ENCODE measurements at places on chromosomes 11 and 22.

DNA sequence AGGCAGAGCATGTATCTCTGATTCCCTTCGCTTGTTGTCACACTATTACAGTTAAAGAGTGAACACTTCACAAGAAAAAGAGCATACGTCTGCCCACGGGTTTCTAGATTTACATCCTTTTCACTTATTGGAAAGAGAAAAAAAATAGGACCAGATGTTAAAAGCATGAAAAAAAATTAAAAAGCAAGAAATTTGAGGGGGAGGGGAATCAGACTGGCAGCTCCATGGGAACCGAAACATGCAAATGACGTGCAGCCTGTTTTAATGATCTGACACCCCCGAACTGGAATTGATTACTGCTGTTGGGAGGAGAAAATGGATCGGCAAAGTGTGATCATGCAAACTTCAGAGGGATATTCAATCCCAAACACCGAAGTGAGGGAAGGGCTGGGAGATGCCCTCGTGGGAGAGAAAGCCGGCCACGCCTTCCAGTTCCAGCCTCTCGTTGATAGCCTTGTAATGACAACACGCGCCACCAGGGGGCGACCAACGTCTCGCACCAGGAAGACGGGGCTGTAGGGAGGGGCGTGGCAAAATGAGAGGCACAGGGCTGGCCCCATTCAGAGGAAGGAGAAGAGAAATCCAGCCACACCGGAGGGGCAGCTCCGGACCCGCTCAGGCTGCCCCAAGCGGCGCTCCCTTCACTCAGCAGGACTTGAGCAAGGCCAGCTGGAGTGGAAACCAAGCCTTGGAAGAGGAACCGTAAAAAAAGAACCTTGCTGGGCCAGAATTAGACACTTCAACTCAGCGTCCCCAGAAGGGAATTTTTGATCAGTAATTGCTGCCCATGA, 53.8 kb upstream of the SYT13 start:
- peak; percentile 89 for DNase-seq

- no peak for DNase-seq
Observed at GRCh38 chr22:26489447-26490036, 5.9 kb downstream of the SRRD start.

DNA sequence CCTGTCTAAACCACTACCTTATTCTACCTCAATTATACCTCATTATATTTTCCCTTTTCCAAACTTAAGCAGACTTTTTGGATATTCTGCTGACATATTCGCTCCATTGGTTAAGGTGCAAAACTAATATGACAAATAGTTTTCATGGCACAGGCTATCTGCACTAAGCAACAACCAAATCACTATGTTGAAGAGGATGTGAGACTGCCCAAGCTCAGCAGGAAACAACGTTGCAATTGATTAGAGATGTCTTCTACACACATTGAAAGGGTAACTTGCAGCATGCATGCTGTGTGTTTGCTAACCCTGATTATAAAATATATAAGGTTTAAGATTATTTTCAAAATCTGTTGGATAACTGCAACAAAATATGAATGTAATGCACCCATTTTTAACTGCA, 61.6 kb downstream of the STK33 start:
- DNase-seq: no peak

DNA sequence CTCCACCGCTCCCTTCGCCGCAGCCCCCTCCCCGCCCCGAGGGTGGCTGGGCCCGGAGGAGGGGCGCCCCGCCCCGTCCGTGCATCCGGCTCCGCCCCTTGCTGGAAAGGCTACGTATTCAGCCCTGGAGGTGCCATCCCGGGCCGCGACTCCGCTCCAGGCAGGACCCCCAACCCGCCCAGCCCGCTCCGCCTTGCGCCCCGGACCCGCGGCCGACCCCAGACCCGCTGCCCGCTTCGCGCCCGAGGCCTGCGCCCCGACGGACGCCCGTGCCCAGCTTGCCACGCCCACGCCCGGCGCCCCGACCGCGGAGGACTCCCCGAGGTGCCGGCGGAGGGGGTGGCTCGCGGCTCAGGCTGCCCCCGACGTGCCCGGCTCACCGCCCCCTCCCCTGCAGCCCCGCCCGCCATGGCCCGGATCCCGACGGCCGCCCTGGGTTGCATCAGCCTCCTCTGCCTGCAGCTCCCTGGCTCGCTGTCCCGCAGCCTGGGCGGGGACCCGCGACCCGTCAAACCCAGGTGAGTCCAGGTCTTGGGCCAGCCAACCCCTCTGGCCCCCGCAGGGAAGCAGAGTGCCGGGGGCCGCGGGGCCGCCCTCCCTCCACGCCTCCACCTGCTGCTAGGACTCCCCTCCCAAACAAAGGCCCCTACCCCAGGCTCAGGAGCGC, at the start of gene ADM2:
ADM2 (plus strand) TSS at position 104 of the 667 bp plus-strand sequence; CDS start at position 409, 305 bp downstream.
- peak; percentile 63 for DNase-seq

GRCh38 chr22:27637604-27638003, 164.0 kb downstream of the MN1 start:
- no peak for DNase-seq

DNA sequence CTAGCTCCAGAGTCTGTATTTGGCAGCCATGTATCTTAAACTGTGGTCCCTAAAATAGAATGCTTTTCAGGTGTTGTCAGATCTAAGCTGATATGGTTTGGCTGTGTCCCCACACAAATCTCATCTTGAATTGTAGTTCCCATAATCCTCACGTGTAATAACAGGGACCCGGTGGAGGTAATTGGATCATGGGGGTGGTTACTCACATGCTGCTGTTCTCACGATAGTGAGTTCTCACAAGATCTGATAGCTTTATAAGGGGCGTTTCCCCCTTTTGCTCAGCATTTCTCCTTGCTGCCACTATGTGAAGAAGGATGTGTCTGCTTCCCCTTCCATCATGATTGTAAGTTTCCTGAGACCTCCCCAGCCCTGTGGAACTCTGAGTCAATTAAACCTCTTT, 199.9 kb upstream of the ISX start:
- no peak for DNase-seq

DNA sequence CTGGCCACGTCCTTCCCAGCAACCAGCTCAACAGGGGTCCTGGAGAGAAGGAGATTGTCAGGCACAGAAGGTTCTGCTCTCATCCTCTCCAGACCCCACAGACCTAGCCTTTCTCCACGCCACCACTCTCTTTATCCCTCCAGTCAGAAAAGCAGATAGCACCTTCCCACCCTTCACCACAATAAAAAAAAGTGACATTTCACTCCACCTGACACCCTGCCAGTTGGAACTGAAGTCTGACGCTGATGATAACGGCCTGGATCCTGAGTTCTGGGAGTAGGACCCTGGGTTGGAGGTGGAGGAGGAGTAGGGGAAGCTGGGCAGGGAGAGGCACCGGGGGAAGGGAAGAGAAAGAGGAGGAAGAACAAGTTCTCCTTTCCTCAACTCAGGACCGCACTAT, 127.5 kb upstream of the ANO1 start:
- no peak for DNase-seq

GRCh38 chr11:62105667-62106191, 18.1 kb upstream of the INCENP start:
- no peak for DNase-seq

GRCh38 chr22:32325811-32326237, 31.8 kb upstream of the RFPL3 start:
- no peak for DNase-seq

GRCh38 chr11:67588136-67588503, 4.5 kb downstream of the GSTP1 start:
- no peak for DNase-seq

- DNase-seq: no peak
Observed at GRCh38 chr11:47376525-47377371, 1.6 kb downstream of the SPI1 start.

GRCh38 chr11:11009179-11009578, 151.3 kb upstream of the ZBED5 start:
- no peak for DNase-seq

DNA sequence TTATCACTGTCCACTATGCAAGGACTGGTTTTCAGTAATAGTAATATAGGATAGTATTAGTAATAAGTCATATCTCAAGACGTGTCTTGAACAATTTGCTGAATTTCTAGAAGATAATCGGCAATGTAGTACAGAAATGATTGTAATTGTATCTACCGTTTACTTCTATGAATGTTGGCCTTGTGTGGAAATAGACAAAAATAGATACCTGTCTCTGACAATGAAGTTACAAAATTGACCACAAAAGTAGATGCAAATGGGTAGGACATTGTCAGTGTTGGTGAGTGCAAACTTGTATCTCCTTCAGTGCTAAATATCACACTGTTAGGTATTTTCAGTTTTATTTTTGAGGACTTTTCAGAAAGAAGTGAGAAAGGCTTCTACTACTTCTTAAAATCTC, 43.1 kb downstream of the SVIP start:
- no peak for DNase-seq

- no peak for DNase-seq
Observed at GRCh38 chr11:134333946-134334345, 2.2 kb downstream of the GLB1L2 start.

- peak; percentile 73 for DNase-seq
Observed at GRCh38 chr22:40728731-40729189, 49.5 kb downstream of the MCHR1 start.

DNA sequence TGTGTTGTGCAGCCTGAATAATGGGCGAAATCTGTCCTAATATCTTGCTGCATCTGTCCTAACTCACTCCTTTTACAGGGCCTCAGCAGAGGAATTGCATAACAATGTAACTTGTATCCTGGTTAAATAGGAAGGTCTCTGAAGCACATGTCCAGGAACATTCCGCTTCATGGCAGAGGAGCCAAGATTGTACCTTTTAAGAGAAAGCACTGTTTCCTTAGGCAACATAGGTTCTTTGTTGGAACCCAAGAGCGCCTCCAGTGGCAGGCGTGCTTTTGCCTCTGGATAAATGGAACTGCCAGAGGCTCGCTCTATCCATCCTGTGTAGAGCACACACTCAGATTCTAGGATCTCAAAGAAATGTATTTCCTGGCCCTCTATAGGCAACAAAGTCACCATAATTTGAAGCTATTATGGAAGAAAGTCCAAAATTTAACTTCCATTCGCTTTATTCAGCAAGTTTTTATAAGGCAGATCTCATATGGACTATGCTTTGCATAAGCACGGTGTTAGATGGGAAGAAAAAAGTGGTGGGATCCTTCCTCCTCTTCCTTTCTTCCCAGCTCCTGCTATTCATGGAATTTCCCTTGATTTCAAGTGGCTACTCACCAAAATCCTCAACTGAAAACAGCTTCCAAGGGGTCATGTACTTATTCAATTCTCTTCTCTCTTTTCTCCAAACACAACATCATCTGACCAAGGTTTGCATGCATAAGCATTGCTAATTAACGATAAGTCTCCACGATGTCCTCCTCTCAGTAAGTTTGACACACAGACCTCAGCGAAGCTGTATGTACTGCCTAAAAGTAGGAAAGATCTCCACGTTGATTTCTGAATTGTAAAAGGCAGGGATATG, at the start of gene BLID:
BLID (minus strand) TSS at position 692 of the 856 bp plus-strand sequence; CDS start at position 399, 293 bp downstream.
- no peak for DNase-seq

DNA sequence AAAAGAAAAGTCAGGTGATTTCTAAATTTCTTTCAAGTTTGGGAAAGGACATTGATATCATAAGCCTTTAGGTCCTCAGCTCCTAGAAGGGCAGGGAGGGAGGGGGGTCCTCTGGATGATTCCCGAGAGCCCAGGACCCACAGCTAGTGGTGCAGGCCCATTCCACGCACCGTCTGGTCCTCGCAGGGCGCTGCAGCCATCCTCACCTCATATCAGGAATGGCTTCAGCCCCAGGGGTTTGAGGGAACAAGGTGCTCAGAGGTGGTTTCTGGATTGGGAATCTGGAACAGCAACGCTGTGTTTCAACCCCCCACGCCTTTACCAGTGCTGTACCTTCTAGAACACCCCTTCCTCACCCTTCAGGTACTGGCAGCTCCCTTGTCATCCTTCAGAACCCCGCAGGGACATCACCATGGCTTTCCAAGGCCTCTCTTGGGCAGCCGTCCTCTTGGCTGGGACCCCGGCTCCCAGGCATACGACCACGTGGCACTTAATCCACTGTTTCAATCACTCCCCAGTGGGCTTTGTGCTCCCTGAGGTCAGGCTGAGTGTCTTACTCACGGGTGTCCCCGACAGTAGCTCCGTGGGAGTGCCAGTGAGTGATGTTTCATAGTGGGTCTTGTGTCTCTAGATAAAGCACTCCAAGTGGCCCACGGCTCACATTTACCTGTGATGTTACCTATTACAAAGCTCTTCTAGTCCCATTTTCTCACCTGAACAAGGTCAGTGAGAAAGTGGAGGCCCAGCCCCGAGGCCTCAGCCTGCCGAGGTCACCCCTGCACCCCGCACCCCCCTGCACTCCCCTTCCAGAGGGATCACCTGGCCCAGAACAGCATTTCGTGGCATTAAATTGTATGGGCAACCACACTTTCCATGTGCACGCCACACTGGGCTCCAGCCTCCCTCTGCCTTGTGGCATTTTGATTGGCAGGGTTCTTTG, 93.9 kb downstream of the MORC2 start:
- no peak for DNase-seq

- DNase-seq: no peak
Observed at GRCh38 chr11:64343767-64344559, 4.0 kb downstream of the CCDC88B start.
